Stomach (tissue), 19 donors: ENCODE measurements at places on chromosomes 4 and X.

DNA sequence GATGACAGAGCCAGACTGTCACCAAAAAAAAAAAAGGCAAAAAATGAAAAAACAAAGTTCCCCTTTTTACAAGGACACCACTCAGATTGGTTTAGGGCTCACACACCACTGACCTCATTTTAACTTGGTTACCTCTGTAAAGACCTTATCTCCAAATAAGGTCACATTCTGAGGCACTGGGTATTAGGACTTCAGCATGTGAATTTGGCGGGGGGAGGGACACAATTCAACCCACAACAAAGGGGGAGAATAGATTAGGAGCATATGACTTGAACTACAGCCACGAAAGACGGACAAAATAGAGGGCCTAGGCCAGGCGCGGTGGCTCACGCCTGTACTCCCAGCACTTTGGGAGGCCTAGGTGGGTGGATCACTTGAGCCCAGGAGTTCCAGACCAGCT, 31.0 kb upstream of the ARAF start:
- DNase-seq = no peak

DNA sequence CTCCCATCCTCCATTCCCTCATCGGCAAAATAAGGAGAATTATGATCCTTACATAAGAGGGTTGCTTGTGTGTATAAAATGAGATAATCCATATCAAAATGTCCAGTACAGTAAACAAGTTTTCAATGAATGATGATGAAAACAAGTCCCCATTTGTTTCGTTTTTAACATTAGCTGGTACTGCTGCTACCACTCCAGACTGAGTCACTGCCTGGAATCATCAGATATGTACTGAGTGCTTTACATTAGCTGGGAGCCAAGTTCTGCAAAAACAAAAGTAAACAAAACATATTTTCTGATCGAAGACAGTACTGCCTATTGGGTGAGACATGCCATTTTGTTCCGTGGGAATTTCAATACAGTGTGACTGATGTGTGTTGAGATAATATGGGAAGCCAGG, 123.2 kb upstream of the IGFBP7 start:
- DNase-seq = peak; percentile 36

GRCh38 chr4:108450236-108450898, 170.0 kb upstream of the RPL34 start:
- no peak for DNase-seq

DNA sequence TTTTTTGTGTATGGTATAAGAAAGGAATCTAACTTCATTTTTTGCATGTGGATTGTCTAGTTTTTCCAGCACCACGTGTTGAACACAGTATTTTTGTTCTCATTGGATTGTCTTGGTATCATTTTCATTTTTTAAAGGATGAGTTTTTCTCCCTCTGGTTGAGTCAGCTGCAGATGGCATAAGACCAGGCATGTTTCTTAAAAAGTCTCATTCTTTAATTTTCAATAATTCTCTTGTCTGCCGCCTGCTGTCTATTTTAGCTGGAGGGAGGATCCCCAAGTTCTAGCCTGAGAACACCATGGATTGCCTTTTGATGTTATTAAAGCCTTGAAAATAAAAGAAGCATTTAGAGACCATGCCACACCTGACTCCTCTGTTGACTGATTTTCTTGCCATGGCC, 263.8 kb downstream of the ARHGAP24 start:
- no peak for DNase-seq

DNA sequence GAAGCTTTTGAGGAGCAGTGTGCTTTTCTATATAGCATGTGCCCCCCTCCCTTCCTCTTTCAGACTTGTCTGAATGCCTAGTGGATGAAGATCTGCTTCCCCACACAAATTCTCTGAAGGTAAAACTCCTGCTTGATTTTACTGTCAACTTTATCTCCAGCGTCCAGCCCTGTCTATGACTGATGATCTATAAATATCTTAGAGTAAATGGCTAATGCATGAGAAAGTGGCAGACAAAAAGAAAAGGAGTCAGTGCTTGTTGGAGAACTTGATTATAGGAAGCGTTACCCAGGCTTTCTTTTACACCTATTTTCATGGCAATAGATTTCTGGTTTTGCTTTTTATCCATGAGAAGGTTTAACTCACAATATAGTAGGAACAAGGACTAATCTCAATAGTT, 168.3 kb upstream of the HS3ST1 start:
- no peak for DNase-seq

- peak; percentile 16 for DNase-seq
These were observed 178.4 kb upstream of the NWD2 start for GRCh38 chr4:37066159-37066558.

DNA sequence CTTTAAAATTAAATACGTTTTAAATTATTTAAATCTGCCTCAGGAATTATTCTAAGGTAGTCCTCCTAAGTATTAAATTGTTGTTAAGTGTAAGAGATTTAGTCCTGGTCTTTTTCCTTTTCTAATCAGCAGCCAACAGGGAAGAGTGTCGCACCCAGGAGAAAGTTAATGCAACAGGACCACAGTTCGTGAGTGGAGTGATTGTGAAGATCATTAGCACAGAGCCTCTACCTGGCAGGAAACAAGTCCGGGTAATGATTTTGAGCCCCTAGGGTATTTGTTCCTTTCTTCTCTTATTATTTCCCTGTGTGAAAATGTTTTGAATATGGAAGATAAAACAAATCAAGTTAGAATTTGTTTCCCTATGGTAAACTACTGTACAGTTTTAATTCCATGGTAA, 13.4 kb downstream of the LARP7 start:
- DNase-seq = no peak

GRCh38 chrX:154024271-154024670, 4.6 kb upstream of the IRAK1 start:
- no peak for DNase-seq

DNA sequence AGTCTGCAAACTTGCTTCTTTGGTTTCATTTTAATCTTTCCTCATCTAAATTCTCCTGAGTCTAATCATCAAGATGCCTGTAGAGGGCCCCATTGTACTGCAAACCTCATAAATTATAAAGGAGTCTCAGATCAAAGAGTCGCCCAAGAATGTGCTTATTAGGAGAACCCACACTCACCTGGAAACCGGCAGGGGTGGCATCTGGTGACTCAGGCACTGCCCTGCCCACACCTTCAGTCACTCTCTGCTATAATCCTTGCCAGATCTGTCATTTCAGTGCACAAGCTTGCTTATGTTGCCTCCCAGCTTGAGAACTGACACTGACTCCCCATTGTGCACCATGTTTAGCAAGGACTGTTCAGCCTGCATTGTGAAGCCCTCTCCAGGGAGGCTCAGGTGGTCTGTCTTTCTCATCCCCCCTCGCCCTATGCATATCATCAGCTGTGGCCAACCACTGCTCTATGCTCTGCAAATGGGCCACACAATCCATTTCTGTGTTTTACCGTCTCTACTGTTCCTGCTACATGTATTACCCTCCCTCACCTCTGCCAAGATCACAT, 12.4 kb downstream of the EPGN start:
- peak; percentile 79 for DNase-seq

GRCh38 chr4:46554760-46555465, 165.0 kb upstream of the GABRA2 start:
- no peak for DNase-seq

DNA sequence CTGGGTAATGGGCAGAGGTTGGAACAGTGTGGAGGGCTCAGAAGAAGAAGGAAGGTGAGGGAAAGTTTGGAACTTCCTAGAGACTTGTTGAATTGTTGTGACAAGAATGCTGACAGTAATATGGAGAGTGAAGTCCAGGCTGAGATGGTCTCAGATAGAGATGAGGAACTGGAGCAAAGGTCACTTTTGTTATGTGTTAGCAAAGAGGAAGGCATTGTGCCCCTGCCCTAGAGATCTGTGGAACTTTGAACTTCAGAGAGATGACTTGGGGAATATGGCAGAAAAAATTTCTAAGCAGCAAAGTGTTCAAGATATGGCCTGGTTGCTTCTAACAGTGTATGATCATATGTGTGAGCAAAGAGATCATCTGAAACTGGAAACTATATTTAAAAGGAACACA, 37.9 kb upstream of the MSX1 start:
- no peak for DNase-seq

- DNase-seq = no peak
These were observed 203.4 kb downstream of the ANKRD50 start for GRCh38 chr4:124509151-124509550.

- DNase-seq = no peak
These were observed 70.2 kb downstream of the CXXC4 start for GRCh38 chr4:104424475-104424941.

DNA sequence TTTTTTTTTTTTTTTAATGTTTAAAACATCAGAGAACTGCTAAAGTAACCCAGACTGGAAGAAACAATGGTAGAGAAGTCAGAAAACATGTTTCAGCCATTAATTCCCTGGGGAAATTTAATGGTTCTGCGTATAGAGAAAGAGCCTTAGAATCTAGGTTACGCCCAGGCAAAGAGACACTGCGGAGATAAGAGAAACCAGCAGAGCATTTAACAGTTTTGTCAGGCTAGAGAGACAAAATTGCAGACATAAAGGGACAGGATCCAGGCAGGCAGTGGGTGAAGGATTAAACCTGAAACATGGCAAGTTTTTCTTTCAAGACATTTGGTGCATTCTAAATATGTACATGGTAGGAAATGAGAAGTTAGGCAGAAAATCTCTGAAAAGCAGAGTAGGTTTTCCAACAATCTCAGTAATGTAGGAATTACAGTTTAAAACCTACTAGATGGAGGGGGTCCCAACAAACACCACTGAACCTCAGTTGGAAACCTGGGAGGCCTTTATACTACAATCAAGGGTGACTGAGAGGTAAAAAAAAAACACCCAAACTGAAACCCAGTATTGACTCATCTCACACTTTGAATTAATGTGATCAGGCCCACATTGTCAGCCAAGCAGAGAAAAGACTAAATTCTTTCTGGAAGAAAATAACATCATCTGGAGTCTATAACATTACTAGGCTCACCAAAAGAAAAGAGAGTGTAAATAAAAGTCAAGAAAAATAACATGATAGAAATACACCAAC, 254.2 kb upstream of the NWD2 start:
- DNase-seq = no peak

DNA sequence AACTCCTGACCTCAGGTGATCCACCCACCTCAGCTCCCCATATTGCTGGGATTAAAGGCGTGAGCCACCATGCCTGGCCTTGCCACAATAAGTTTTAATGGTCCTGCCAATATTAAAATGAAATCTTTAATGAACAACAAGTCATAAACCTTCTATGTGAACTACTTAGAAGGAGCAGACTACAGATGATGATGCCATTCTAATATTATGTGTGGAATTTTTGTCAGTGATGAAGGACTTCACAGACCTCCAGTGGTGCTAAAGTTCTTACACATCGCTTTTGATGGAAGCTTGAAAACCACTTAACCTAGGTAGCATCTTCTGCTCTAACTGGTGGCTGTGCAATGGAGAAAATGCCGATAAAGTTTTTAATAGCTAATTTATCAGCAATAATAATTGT, 331.4 kb downstream of the CCSER1 start:
- DNase-seq = no peak

- DNase-seq = peak; percentile 77
These were observed 50.4 kb downstream of the MGARP start for GRCh38 chr4:139229534-139230039.

GRCh38 chr4:101669138-101669831, 121.2 kb upstream of the BANK1 start:
- DNase-seq = no peak

- DNase-seq = no peak
These were observed 76.3 kb downstream of the RBPJ start for GRCh38 chr4:26397086-26397485.

DNA sequence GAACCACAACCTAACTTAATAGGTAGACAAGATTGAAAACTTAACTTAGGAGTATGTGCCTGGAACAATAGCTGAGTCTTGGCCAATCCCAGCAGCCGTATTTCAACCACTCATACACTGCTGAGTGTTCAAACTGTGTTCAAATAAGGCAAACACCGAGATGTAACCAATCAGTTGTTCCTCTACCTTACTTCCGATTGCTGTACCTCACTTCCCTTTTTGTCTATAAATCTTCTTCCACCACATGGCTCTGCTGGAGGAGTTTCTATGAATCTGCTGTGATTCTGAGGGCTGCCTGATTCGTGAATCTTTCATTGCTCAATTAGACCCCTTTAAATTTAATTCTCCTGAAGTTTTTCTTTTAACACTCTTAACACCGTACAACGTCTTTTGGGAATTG, 108.0 kb downstream of the ANAPC4 start:
- DNase-seq = no peak

DNA sequence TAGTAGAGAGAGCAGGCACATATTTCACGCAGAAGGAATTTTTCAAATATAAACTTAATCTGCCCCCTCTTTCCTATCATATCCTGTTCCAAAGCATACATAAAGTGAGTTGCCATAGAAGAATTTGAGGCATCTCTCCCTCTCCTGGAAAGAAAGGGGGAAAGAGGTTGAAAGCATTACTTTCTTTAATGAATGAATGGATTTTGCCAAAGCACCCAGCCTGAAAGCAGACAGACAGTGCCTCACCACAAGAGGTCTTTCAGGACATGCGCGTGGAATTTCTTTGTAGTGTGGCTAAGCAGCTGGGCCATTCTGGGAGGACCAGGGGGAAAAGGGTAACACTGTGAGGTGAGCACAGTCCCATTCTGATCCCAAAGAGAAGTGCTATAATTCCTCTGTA, 651.4 kb downstream of the IQCM start:
- no peak for DNase-seq

GRCh38 chrX:17768997-17769396, 31.7 kb downstream of the SCML1 start:
- DNase-seq = no peak

GRCh38 chr4:43882470-43882869, 566.1 kb downstream of the KCTD8 start:
- DNase-seq = no peak

DNA sequence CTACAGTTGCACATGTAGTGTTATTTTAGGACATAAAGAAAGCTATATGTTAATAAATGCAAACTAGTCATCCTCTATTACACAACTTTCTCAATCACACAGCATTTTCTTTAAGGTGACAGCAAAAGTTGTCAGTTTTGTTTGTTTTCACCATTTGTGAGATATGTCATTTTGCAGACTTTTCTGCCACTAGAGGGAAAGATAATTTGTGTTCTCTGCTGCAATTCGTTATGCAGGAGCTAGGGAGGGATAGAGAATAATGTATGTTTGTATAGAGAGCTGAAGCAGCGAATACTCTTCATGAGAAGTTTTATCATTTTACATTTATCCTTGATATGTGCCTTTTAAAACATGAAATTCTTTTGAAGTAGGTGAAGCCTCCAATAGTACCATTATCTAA, 670.6 kb upstream of the ATOH1 start:
- no peak for DNase-seq

GRCh38 chrX:52874661-52875060, 6.8 kb upstream of the XAGE3 start:
- no peak for DNase-seq

GRCh38 chr4:133801883-133802282, 399.7 kb downstream of the PABPC4L start:
- DNase-seq = no peak

- no peak for DNase-seq
These were observed 991.4 kb downstream of the ARAP2 start for GRCh38 chr4:35252866-35253265.

GRCh38 chrX:114797494-114797893, 213.6 kb downstream of the HTR2C start:
- no peak for DNase-seq
